Fibroblast of lung (primary cell): ENCODE measurements at places on chromosomes 12 and 14.

DNA sequence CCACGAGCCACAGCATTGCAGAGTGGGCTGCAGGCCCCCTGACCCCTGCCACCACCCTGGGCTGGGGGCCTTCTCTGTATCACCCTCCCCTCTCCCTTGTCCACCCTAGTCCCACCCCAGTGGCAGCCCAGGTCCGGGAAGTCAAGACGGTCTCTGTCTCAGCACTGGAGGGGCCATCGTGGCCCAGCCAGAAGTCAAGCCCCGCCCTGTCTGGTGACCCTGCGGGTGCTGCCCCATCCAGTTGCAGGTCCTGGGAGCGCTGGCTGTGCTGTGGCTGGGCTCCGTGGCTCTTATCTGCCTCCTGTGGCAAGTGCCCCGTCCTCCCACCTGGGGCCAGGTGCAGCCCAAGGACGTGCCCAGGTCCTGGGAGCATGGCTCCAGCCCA is 2.7 kb downstream of the PLD4 start:
- DNase-seq: no peak

DNA sequence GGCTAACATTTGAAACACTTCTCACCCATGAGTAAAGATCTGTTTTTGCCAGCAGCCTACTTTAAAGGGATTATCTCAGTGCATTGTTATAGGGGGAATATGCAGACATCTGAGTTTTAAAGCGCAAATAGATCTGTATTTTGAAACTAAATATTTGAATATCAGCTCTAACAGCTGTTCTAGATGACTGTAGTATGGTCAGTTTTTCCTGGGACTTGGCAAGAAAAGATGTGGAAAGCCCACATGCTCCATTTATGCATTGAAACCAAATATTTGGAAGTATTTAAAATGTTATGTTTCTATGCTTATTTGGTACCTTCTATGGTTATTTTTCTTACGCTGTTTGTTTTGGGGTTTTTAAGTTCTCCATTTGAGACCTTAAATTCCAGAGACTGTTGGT is 41.7 kb downstream of the RIC8B start:
- DNase-seq: no peak

DNA sequence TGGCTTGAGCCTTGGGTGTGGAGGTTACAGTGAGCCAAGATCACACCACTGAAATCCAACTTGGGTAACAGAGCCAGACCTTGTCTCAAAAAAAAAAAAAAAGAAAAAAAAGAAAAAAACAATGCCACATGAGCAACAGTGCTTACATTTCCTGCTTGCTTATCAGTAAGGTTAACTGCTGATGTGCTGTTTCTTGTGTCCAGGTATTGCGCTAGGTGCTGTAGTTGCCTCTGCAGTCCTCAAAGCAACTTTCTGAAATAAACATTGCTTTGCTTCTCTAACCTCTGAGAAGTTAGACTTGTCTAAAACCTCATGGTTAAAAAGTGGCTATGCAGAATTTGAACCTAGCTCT is 24.7 kb downstream of the RNF34 start:
- no peak for DNase-seq

GRCh38 chr12:128754275-128754674 is 69.5 kb downstream of the SLC15A4 start:
- DNase-seq: no peak

DNA sequence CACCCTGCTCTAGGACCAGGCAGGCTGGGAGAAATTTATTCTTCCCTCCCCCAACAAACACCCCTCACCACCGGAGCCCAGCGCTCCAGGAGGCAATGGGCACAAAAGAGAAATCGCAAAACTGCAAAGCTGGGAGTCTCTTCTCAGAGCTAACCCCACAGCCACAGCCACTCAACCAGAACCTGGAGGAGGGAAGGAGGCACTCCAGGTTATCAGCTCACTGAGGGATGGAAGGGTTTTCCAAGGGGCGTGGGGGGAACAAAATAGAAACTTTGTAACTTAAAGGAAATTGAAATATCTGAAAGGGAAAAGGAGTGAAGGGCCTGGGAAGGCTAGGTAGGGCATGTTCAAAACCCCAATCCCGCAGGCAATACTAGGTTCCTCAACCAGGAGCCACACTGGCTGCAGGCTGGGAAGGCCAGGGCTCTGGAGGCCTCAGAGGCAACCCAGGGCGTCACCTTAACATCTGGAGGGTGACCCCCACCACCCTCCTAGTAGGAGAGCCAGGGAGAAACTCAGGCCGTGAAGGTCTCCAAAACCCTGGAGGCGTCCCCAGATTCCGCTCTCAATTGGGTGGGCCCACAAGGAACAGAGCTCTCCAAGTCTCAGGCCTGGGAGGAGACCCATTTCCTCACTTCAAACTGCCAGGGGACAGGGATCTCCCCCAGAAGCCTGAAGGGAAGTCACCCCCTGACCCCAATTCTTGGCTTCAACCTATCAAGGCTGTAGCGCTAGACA is 3.2 kb downstream of the KDM2B start:
- DNase-seq: no peak

DNA sequence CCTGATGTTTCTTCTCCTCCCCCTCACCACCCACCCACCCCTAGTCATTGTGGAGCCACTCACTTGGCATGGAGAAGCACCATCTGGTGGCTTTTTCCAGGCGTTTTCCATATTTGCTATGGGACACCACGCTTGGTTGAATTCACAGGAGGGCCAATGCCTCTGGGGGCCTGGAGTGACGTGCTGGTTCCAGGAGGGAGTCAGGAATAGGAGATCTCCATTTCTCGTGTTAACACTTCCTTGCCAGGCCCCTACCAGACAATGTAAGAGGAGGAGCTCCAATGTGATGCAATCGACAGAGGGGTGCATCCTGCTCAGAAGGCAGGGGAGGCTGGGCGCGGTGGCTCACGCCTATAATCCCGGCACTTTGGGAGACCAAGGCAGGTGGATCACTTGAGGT is 21.6 kb upstream of the TESC start:
- no peak for DNase-seq

- peak; percentile 74 for DNase-seq
Observed at GRCh38 chr12:124392271-124392666, 97.4 kb downstream of the RFLNA start.

- DNase-seq: no peak
Observed at GRCh38 chr12:116675339-116676107, 62.3 kb downstream of the SPRING1 start.

DNA sequence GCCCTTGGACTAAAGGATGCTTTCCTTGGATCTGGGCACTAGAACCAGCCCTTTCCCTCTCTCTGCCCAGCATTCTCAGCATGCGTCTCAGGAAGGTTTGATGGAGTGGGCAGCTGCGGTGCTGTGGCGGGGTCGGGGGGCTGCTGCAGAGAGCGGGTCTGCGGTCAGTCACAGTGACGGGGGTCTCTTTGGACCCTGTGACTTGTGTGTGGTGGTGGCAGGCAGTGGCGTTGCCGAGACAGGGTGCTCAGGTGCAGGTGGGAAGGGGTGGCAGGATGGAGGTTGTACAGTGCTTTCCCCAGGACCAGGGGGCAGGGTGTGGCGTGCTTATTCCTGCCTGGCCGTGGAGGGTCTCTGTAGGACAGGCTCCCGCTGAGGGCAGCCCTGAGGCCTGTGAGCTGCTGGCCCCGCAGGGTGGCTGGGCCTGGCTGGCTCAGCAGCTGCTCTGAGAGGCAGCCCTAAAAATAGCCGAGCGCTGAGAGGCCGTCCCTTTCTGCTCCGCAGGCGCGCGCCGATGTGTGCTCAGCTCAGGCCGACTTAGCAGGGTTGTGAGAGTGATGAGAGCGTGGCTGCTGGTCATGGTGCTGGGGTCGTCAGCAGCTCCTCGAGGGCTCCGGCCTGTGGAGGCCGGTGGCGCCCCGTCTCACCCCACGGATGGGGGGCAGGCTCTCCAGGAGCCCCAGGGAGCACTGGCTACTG is 9.7 kb downstream of the PACS2 start:
- no peak for DNase-seq

DNA sequence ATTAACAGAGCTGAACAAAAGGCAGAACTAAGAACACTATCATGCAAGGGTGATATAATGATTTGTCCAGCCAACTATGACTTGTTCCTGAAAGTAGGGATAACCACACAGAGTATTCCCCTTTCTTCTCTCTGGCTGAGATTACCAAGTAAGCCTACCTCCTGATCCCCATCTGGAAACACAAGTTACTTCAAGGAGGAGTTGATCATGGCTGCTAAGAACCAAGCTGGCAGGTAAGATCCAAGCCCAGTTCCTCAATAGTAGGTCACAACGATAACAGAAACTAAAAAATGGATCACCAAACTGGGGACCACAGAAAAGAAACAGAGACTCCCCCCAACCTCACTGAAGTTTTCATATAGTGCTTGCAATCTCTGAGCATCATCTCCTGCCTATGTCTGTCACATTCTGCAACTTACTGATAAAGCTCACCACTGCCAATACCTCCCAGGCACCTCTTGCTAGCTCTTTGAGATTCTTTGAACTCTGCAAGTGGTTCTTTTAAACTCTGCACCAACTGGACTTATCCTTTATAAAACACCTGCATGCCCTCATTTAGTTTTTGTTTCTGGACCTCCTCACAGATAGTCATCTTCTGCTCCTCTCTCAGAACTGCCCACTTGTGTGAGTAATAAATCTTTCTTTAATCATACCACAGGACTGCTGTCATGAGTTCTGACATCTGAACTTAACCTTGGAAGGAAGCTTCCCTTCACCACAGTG is 76.6 kb downstream of the LRP6 start:
- peak; percentile 25 for DNase-seq

GRCh38 chr14:64158608-64159007 is 135.6 kb downstream of the ESR2 start:
- no peak for DNase-seq

GRCh38 chr12:105040476-105040875 is 43.8 kb downstream of the ALDH1L2 start:
- DNase-seq: no peak

GRCh38 chr12:48815126-48816110 is 2.9 kb upstream of the CACNB3 start:
- peak; percentile 87 for DNase-seq
